ENCODE measurements at places on chromosomes 7 and 10. TPM values are rescaled to one million over a fixed set of nuclear protein-coding genes. Genes with fewer than 3 reads are reported as not detected.

DNA sequence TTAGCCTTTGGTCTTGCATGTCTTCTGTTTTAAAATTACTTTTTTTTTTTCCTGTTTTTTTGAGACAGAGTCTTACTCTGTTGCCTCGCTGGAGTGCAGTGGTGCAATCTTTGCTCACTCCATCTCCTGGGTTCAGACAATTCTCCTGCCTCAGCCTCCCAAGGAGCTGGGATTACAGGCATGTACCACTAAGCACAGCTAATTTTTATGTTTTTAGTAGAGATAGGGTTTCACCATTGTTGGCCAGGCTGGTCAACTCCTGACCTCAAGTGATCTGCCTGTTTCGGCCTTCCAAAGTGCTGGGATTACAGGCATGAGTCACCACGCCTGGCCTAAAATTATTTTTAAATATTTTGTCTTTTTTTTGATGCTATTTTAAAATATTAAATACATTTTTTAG, 38.5 kb downstream of the MLLT10 start:
- no peak overlapping the region for H3K27ac ChIP-seq
- DNase-seq, result no peak
- H3K4me3 ChIP-seq, result no peak overlapping the region
- H3K36me3 ChIP-seq, result no peaks in the 10 kb centered on the region
- no peaks in the 10 kb centered on the region for H3K4me1 ChIP-seq

DNA sequence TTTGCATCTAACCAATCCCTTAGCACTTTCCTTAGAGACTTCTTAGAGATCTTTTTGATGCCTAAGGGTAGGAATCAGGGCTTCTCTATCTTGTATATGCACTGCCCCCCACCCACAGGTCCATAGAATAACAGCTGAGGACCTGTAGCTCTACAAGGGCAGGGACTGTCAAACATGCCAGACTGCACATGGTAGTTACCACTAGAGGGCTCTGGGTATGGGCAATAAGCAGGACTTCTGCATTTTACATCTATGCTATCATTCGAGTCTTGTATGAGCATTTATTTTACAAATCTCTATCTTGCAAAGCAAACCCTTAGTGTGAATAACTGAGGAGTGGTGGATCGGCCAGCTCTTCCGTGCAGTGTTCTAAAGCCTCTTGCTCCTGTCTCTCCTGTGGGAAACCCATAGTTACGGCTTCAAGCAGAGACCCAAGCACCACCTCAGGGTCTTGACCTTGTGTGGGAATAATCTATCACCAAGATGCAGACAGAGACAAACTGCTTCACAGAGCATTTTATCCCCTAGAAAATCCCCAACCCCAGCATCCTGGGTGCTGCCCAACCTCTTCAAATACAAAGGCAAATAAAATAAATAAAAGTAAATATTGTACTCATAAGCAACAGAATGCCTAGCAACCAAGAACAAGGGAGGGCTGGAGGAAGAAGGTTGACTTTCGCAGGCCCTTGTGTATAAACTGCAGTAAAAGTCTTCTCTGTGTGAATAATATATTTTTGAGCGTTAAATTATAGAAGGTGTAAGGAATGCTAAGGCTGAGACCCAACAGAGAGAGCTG, 219.3 kb downstream of the WDR11 start:
- no peak overlapping the region for H3K4me3 ChIP-seq
- no peak overlapping the region for H3K27ac ChIP-seq
- H3K36me3 ChIP-seq, result no peaks in the 10 kb centered on the region
- no peaks in the 10 kb centered on the region for H3K4me1 ChIP-seq
- no peaks in the 10 kb centered on the region for H3K27me3 ChIP-seq
- no peak for DNase-seq

GRCh38 chr10:80265740-80266512, 23.5 kb downstream of the MAT1A start:
- no peaks in the 10 kb centered on the region for H3K27me3 ChIP-seq
- no peaks in the 10 kb centered on the region for H3K36me3 ChIP-seq
- no peaks in the 10 kb centered on the region for H3K4me1 ChIP-seq
- H3K27ac ChIP-seq, result no peak overlapping the region

DNA sequence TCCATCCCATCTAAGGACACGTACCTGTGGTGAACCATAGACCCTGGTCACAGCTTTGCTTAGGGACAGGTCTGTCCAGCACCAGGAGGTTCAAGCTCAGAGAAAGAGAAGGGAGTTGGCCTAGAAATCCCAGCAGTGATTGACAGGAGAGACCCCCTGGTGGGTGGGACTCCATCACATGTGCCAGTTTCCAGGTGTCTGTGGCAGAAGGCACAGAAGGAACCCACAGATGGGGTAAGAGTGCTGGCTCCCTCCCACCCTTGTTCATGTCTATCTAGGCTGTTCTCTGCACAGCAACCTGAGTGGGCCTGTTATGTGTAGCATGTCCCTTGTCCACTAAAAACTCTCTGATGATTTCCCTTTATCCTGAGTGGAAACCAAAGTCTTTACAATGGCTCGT, 54.0 kb upstream of the GRB10 start:
- no peak overlapping the region for H3K27ac ChIP-seq
- H3K27me3 ChIP-seq, result no peaks in the 10 kb centered on the region
- H3K4me1 ChIP-seq, result no peaks in the 10 kb centered on the region
- no peaks in the 10 kb centered on the region for H3K36me3 ChIP-seq

DNA sequence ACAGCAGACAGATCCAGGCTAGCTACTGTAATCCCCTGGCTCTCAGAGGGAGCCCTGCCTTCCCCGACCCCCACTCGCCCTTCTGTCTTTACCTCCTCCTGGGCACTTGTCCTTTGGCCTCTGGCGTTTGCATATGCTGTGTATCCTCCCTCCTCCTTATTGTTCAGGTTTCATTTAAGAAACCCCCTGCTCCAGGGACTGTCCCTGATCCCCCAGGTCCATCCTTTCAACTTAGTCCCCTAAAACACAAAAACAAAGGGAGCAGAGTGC, 25.7 kb downstream of the GRID1 start:
- no peaks in the 10 kb centered on the region for H3K27me3 ChIP-seq
- no peaks in the 10 kb centered on the region for H3K36me3 ChIP-seq

GRCh38 chr10:44105696-44106095, 279.2 kb downstream of the CXCL12 start:
- no peaks in the 10 kb centered on the region for H3K36me3 ChIP-seq
- no peak overlapping the region for H3K4me3 ChIP-seq
- DNase-seq, result no peak
- no peaks in the 10 kb centered on the region for H3K4me1 ChIP-seq
- no peak overlapping the region for H3K27ac ChIP-seq
- no peaks in the 10 kb centered on the region for H3K27me3 ChIP-seq

DNA sequence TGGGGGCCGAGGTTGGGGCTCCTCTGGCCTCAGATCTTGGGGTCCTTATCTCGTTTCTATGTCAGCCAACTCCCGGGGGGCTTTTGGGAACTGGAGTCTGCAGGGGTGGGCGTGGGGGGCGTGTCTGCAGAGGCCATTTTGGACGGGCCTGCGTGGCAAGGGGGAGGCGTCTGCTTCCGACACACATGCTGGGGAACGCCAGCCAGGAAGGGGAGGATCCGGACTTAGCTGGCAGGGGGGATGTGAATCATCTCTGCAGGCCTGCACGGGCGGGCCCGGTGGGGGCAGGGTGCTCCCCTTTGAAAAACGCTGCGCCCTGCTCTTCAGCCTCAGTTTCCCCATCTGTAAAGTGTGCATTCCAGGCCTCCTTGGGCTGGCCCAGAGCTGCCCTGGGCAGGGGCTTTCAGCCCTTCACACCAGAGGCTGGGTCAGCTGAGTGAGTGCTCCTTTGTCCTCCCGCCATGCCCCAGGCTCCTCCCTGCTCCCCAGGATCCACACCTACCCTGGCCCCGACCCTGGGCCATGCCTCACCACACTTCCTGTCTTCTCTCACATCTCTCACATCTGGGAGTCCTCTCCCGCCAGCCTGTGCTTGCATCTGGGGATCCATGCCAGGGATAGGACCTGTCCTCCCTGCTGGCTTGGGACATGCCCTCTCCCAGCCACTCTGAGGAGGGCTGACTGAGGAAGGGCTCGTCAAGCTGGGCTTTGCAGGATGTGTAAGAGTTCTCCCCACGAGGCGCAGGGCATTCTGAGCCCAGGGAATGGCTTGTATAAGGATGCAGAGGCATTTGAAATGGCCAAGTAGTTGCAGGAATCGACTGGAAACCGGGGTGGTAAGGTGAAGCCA, 172.6 kb upstream of the TNRC18 start:
- no peaks in the 10 kb centered on the region for H3K36me3 ChIP-seq
- H3K27me3 ChIP-seq, result no peaks in the 10 kb centered on the region
- H3K4me1 ChIP-seq, result peaks cover 31% of the 10 kb centered on the region
- DNase-seq, result peak; percentile 43
- no peak overlapping the region for H3K27ac ChIP-seq

- H3K27me3 ChIP-seq, result no peaks in the 10 kb centered on the region
- H3K27ac ChIP-seq, result no peak overlapping the region
- H3K4me1 ChIP-seq, result no peaks in the 10 kb centered on the region
These were observed 37.5 kb downstream of the PRLHR start for GRCh38 chr10:118557946-118558345.

The PPP1R3A gene
- not detected for total RNA-seq

Data from naive thymus-derived CD4-positive, alpha-beta T cell (primary cell).